ENCODE measurements at places on chromosomes 6 and 20. TPM values are rescaled to one million over a fixed set of nuclear protein-coding genes. Genes with fewer than 3 reads are reported as not detected.

GRCh38 chr6:21678990-21679389, 85.4 kb downstream of the SOX4 start:
- no peak for DNase-seq
- H3K27me3 ChIP-seq, result no peaks in the 10 kb centered on the region
- H3K36me3 ChIP-seq, result no peaks in the 10 kb centered on the region
- no peak overlapping the region for H3K27ac ChIP-seq

DNA sequence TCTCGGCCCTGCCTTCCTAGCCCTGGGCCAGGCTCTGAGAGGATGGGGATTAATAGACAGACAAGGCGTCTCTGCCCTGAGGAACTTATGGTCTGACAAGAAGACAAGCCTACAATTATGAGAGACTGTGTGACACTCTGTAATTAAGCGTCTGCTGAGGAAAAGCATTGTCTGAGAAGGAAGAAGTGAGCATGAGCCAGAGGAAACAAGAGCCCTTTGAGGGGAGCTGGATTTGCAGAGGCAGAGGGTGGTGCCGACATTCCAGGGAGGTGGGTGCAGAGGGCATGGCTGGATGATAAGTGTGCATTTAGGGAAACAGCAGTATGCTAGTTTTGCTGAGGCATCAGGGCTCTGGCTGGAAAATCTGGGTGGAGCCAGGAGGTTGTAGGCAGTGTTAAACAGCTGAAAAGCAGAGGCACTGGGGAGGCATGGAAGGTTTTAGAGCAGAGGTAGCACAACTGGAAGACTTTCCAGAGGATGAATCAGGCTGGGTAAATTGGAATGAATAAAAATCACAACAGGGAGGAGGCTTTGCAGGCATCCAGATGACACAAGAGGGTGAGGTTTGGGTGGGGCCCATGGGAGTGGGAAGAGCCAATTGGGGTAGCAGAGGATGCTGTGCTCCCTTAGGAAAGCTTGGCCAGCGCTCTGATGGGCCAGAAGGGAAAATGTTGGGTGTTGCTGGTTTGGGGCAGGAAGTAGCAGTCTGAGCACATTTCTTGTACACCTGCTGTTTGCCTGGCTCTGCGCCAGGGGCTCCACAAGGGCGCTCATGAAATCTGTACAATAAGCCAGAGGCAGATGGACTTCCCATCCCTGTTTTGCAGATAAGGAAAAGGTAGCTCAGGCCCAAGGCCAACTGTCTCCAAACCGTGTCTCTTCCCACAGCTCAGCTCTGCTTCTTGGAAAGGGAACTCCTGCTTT, 74.0 kb upstream of the MYL9 start:
- no peaks in the 10 kb centered on the region for H3K36me3 ChIP-seq
- no peak overlapping the region for H3K27ac ChIP-seq
- no peaks in the 10 kb centered on the region for H3K27me3 ChIP-seq
- no peak for DNase-seq
- peaks cover 26% of the 10 kb centered on the region for H3K4me1 ChIP-seq

GRCh38 chr6:13398421-13398994, 70.2 kb upstream of the TBC1D7 start:
- H3K4me3 ChIP-seq, result no peak overlapping the region
- no peaks in the 10 kb centered on the region for H3K4me1 ChIP-seq
- H3K36me3 ChIP-seq, result no peaks in the 10 kb centered on the region
- no peak overlapping the region for H3K27ac ChIP-seq
- H3K27me3 ChIP-seq, result no peaks in the 10 kb centered on the region

Gene PARD6B
- 34.1 TPM for total RNA-seq

Gene DAAM2
- 2.9 TPM for total RNA-seq

DNA sequence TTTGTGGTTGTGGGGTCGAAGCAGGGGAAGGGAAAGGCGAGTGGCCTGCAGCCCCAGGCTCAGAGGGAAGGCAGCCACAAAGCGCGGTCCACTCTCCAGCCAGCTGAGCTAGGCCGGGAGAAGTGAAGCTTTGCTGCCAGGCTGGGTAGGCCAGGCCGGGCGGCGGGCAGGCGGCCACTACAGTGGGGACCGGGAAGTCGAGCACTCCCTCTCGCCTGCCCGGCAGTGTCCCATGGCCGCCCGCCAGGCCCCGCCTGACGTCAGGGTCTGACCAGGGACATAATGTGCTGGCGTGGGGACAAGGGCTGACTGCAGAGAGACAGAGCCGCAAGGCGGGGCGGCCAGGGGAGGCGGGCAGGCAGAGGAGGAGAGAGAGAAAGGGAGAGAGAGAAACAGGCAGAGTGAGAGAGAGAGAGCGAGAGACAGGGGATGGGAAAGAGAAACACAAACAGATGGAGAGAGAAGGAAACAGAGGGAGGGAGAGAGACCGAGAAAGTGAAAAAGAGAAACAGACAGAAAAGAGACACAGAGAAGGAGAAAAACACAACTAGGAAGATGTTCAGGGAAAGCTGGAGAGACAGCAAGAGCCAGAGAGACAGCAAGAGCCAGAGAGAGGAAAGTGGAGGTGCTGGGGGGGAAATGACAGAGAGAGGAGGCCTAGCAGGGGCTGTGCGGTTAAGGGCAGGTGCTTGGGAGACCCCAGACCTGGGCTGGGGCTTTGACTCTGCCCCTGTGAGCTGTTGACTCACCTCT, 94.5 kb upstream of the PTPN1 start:
- no peak overlapping the region for H3K27ac ChIP-seq
- DNase-seq, result no peak
- H3K27me3 ChIP-seq, result no peaks in the 10 kb centered on the region
- H3K4me3 ChIP-seq, result no peak overlapping the region
- no peaks in the 10 kb centered on the region for H3K36me3 ChIP-seq
- H3K4me1 ChIP-seq, result peaks cover 4% of the 10 kb centered on the region

GRCh38 chr6:1396952-1397868, 7.8 kb downstream of the FOXF2 start:
- peak; percentile 82 for DNase-seq
- no peak overlapping the region for H3K4me3 ChIP-seq
- H3K27ac ChIP-seq, result no peak overlapping the region
- H3K4me1 ChIP-seq, result no peaks in the 10 kb centered on the region
- no peaks in the 10 kb centered on the region for H3K36me3 ChIP-seq

Gene OR2H2
- total RNA-seq, result not detected

DNA sequence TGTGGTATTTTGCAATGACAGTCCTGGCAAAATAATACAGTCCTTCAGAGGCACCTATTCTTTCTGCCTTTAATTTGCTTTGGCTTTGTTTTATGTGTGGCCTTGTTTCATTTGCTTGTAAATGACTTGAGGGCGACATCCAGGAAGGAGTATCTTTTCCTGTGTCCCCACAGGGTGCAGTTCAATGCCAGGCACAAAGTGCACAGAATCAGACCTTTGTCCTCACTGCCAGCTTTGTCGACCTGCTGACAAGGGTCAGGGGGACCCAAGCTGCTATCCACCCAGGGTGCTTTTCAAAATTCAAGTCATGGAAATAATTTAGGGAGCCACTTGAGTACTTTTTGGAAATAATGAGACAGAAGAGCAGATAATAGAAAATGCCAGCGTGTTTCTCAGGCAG, 37.0 kb upstream of the CDKN1A start:
- no peak overlapping the region for H3K4me3 ChIP-seq
- H3K27ac ChIP-seq, result no peak overlapping the region
- no peaks in the 10 kb centered on the region for H3K4me1 ChIP-seq
- DNase-seq, result no peak
- no peaks in the 10 kb centered on the region for H3K27me3 ChIP-seq
- no peaks in the 10 kb centered on the region for H3K36me3 ChIP-seq

DNA sequence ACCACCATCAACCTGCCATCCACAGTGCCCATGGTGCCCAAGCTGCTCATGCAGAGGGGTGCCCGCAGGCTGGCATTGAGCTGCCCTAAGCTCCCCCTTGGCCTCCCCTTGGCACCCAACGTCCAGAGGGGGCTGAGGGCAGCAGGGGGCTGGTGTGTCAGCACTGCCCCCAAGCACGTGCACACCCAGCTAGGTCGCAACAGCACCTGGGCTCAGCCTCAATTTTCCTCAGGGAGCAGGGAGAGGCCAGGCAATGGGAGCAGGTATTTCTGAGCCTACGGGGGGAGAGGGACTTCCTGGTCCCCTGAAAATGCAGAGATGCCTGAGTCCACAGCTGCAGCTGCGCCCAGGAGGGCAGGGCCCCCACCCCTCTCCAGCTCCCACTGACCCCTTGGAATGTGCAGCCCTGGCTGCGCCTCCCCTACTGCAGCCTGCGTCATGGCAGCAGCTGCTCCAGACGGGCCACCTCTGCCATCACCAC, 204.2 kb downstream of the ANKRD60 start:
- no peaks in the 10 kb centered on the region for H3K36me3 ChIP-seq
- H3K4me3 ChIP-seq, result no peak overlapping the region
- no peaks in the 10 kb centered on the region for H3K4me1 ChIP-seq
- DNase-seq, result no peak

DNA sequence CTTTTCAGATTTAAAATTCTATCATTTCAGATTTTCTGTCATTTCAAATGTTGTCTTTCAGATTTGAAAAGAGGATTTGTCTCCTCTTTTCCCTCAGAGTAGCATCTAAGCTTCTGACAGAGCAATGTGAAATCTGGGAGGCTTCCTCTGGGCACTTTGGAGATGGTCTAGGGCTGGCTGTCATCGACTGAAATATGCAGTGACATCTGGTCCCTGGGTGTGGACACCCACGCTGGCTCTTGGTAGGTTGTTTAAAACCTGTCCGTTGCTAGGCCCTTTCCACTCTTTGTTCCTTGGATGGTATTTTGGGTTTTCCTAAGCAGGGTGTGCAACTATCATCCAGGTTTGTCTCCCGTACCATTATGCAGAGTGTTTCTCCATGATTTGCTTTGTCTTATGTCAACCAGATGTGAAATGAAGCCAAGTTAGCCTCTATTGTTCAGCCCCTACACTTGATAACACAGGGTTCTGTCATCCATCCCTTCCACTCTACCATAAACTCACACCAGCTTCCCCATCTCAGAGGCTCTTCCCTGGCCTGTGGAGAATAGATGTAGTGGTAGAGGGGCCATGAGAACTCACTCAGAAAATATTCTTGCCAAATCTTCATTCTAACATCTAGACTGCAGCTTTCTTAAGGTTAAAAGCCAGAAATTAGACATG, 5.0 kb upstream of the VIP start:
- H3K4me1 ChIP-seq, result no peaks in the 10 kb centered on the region
- H3K27me3 ChIP-seq, result no peaks in the 10 kb centered on the region
- no peak for DNase-seq
- H3K36me3 ChIP-seq, result no peaks in the 10 kb centered on the region
- H3K27ac ChIP-seq, result no peak overlapping the region

GRCh38 chr20:9492067-9492466, 22.3 kb upstream of the LAMP5 start:
- H3K27me3 ChIP-seq, result no peaks in the 10 kb centered on the region
- H3K36me3 ChIP-seq, result no peaks in the 10 kb centered on the region
- DNase-seq, result no peak
- H3K4me1 ChIP-seq, result no peaks in the 10 kb centered on the region
- H3K4me3 ChIP-seq, result no peak overlapping the region

Gene DNMT3B
- total RNA-seq, result 1,016 TPM

GRCh38 chr6:107546691-107547450, 57.0 kb downstream of the SOBP start:
- H3K4me3 ChIP-seq, result no peak overlapping the region
- no peaks in the 10 kb centered on the region for H3K36me3 ChIP-seq
- no peak for DNase-seq
- H3K27me3 ChIP-seq, result no peaks in the 10 kb centered on the region

Gene KHDC1
- total RNA-seq, result 4.3 TPM

DNA sequence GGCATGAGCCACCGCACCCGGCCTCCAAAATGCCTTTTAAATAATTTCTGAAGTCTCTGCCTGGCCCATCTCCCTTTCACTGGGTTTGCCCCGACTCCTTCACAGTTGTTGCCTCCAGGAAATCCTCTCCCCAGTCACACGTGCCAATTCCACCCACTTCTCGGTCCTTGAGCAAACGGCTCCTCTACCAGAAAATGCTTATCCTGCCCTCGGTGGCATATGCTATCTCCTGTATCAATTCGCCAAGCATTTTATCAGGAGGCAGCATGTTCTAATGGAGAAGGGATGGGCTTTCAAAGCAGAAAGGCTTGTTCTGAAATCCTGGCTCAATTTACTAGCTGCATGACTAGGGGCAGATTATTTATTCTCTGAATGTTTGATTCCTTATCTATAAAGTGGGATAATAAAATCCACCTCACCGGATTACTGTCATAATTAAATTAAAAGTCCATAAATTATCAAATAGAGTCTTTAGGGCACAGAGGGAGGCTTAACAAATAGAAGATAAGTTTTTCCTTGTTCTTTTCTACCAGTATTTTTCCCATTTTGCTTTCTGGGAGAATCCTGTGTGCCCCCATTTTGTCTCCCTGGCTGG, 66.3 kb downstream of the PPP1R3G start:
- no peaks in the 10 kb centered on the region for H3K36me3 ChIP-seq
- H3K27me3 ChIP-seq, result no peaks in the 10 kb centered on the region
- no peaks in the 10 kb centered on the region for H3K4me1 ChIP-seq
- H3K27ac ChIP-seq, result no peak overlapping the region

Gene LTB
- 0.43 TPM for total RNA-seq

DNA sequence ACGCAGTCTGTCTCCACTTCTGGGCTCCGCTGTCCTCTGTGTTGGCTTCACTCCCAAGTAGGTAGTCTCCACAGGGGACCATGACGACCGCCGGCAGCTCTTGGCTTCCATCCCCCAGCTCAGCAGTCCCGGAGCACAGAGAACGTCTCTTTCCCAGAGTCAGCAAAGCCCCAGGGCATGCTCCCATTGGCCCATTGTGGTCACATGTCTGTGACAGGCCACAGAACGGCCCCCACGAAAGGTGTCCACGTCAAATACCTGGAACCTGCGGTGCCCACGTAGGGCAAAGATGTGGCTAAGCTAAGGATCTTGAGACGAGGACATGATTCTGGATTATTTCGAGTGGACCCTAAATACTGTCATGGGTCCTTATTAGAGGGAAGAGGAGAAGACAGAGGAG, 438.4 kb upstream of the SULF2 start:
- no peak overlapping the region for H3K27ac ChIP-seq
- H3K4me3 ChIP-seq, result no peak overlapping the region
- H3K4me1 ChIP-seq, result no peaks in the 10 kb centered on the region
- H3K36me3 ChIP-seq, result no peaks in the 10 kb centered on the region

DNA sequence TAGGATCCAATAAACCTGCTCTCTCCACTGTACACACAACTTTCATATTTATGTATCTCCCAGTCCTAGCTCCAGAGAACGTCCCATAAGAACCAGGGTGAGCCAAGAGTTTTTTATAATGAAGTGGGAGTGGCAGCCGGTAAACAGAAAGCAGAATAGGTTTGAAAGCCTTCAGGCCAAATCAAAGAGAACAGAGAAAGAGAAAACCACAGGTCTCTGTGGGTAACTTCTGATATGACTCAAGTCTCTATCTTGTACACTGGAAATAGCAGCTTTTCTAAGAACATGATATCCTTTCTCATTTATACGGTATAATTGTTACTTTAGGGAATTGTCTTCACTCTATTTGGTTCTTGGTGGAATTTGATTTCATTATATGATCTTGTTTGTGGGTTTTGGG, 273.6 kb downstream of the PACRG start:
- no peaks in the 10 kb centered on the region for H3K36me3 ChIP-seq
- H3K27ac ChIP-seq, result no peak overlapping the region
- H3K4me3 ChIP-seq, result no peak overlapping the region
- H3K4me1 ChIP-seq, result no peaks in the 10 kb centered on the region
- H3K27me3 ChIP-seq, result no peaks in the 10 kb centered on the region

Gene MYLK4
- total RNA-seq, result 0.13 TPM

Gene SRSF12
- total RNA-seq, result 4.2 TPM

Gene GMNN
- 101 TPM for total RNA-seq

Gene ZBTB46
- total RNA-seq, result 22.4 TPM
